Activated CD8-positive, alpha-beta T cell treated with anti-CD3 and anti-CD28 coated beads, Interleukin-2, amount 10 ng/mL, durations not matched to agents 7 days and 5 days (primary cell): ENCODE measurements at places on chromosomes 5 and 9.

DNA sequence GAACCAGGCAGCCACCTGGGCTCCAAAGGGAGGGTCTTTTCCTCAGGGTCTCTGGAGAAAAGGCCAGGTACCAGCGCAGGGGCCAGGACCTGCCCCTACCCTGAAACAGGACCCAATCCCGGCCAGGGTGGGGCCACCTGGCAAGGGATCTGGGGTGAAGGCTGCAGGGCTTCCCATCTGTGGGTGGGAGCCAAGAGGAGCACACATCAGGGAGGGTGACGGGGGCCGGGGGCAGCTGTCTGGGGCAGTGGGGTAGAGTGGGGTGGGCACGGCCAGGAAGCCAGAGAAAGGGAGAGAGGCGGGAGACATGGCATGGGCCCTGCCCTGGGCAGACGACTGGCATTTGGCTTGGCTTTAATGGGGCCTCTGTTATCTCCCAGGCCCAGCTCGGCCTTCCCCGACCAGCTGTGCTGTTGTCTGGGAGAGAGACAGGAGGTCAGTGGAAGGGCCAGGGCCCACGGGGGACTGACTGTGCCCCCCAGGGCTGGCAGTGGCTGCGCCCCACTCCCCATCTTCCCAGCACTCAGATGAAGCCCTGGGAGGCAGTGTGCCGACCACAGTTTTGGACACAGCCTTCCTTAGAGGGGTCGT lies 57.2 kb upstream of the RNF130 start:
- no peaks in the 10 kb centered on the region for H3K36me3 ChIP-seq
- H3K4me3 ChIP-seq, result no peak overlapping the region
- no peak for DNase-seq
- no peak overlapping the region for H3K27ac ChIP-seq

- no peaks in the 10 kb centered on the region for H3K36me3 ChIP-seq
- H3K27me3 ChIP-seq, result peaks cover 44% of the 10 kb centered on the region
- no peak overlapping the region for H3K27ac ChIP-seq
- H3K4me1 ChIP-seq, result peaks cover 41% of the 10 kb centered on the region
- DNase-seq, result no peak
These were observed 1.8 kb upstream of the SEPTIN8 start for GRCh38 chr5:132778856-132779255.

DNA sequence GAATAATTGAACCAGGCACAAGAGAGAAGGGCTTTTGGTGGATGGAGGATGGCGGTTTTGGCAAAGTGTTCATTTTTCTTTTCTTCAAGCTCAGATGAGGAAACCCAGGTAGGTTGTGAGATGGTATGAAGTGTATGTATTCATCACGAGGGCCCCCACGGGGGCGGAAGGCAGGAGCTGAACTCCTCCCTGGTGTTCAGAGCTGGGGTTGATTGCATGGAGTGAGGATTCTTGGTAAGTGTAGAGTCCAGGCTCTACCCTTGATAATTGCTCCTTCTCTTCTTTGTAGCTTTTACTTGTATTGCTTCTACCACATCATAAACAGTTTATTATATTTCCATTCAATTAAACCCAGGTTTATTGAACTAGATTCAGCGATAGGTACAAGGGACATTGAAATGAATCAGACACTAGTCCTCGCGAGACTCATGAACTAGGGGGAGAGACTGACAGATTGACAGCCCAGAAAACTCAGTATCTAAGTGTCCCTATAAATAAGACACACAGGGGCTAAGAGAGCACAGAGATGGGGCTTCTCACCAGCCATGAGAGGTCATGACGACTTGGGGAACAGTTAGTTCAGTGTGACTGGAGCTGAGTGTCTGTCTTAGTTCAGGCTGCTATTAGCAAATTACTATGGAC lies 116.7 kb upstream of the KLF4 start:
- H3K4me3 ChIP-seq, result no peak overlapping the region
- H3K4me1 ChIP-seq, result no peaks in the 10 kb centered on the region
- H3K27me3 ChIP-seq, result no peaks in the 10 kb centered on the region

GRCh38 chr9:110213413-110214044 lies 5.6 kb upstream of the C9orf152 start:
- DNase-seq, result no peak
- H3K27me3 ChIP-seq, result peaks cover 14% of the 10 kb centered on the region

DNA sequence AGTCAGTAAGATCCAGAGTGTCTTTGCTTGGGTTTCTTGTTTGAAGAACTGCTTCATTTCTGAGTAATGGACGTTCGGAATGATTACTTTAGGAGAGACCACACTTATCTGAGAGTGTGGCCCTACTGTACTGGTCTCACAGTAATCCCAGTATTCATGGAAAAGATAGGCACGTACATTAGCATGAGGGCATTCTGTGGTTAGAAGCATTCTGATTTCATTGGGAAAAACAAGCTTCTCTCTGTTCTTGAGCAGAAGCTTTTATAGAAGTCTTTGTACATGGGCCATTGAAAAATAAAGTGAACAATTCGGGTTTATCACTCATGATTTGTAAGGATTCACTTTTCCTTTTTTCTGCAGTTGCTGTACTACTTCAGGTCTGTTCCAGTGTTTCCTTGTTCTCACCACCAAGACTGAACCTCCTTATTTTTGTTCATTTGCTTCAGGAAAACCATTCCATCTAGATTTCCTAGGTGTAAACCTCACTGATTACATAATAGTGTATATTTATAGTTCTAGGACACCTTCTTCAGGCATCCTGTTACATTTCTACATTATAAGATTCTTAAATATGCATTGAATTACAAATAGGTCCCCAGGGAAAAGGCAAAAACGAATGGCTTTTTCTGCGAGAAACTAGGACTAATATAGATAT lies 10.1 kb downstream of the TGFBR1 start:
- no peaks in the 10 kb centered on the region for H3K27me3 ChIP-seq
- H3K4me1 ChIP-seq, result peaks cover 87% of the 10 kb centered on the region
- DNase-seq, result no peak
- no peak overlapping the region for H3K27ac ChIP-seq
- no peak overlapping the region for H3K4me3 ChIP-seq
